ENCODE measurements at places on chromosomes 6 and 20. TPM values are rescaled to one million over a fixed set of nuclear protein-coding genes. Genes with fewer than 3 reads are reported as not detected.

Gene PRR18
- 1.3 TPM for total RNA-seq

Gene RIPPLY2
- not detected for total RNA-seq

Gene COL21A1
- not detected for total RNA-seq

Gene SLC35B2
- total RNA-seq = 631 TPM

Gene IPCEF1
- total RNA-seq = not detected

Gene MMP24
- 52.3 TPM for total RNA-seq

Gene TUBB2B
- total RNA-seq = 8.6 TPM

Gene BHLHE23
- not detected for total RNA-seq

Gene GRIK2
- not detected for total RNA-seq

Gene SMIM28
- total RNA-seq = not detected

Gene CTAGE9
- total RNA-seq = not detected

Gene ABHD12
- 15.9 TPM for total RNA-seq

Gene POM121L2
- total RNA-seq = not detected

Gene PROKR2
- not detected for total RNA-seq

Gene THBD
- total RNA-seq = 1.4 TPM

Data from MG63 (cell line).